ENCODE measurements at places on chromosomes 3 and 15.

DNA sequence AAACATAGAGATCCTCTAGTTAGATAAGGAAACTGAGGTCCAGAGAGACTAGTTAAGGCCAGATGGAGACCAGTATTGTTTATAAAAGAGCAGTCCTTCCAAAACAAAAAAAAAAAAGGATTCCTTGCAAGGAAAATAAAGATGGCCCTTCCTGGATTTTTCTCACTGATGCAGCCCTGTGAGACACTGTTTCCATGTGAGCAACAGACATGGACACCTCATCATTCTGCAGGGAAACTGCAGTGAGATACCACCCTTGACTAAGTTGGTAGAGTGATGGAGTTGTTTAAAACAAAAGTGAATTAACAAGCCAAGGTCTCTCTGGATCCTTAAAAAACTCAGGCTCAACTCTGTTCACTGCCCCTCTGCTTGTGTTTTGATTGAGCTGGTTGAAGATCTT lies 65.6 kb upstream of the MYZAP start:
- DNase-seq = no peak

GRCh38 chr3:12286927-12287726 lies 1.7 kb upstream of the PPARG start:
- DNase-seq = peak; percentile 43

DNA sequence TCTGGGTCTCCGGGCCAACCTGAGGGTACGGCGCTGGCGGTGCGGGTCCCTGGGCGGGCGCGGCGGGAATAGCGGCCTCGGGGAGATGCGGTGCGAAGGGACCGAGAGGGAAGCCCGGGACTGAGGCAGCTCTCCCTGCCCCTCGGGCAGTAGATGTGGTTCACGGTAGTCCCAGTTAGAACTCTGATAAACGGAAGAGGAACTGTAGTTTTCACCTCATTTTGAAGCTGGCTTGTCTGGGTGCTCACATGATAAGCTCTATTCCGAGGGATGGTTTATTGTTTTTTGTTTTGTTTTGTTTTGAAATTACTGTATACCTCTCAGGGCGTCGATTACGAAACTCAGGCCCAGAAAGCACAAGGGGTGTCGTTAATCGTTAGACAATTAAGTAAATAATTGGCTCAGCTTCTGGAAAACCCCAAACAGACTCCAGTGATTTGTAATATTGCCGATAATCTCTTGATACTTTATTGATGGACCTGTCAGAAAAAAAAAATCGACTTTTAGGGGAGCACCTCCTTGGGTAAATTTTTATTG lies 413 bp downstream of the NUSAP1 start:
- peak; percentile 52 for DNase-seq

DNA sequence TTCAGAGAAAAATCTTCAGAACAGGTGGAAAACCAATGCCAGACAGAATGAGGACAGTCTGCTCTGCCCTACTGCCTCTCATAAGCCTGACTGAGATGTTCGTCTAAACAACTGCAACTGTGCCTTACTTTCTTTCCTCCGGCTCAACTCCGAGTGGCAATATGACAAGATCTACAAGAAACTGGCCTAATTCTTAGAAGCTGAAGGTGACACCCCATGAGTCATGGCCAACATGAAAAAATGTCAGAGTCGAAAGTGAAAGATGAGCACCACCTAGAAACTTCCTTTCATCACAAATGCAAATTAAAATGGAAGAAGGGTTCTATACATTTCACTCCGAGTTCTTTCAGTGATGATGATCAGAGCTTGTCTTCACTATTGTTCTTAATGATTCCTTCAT lies 12.9 kb downstream of the PCYT1A start:
- no peak for DNase-seq

GRCh38 chr15:35550957-35551356 lies 5.0 kb upstream of the DPH6 start:
- DNase-seq = no peak

- DNase-seq = no peak
Observed at GRCh38 chr3:120425572-120426250, 25.1 kb downstream of the FSTL1 start.

GRCh38 chr3:60392501-60392900 lies 858.8 kb downstream of the FHIT start:
- no peak for DNase-seq

- no peak for DNase-seq
Observed at GRCh38 chr3:162072656-162073164, 576.1 kb downstream of the OTOL1 start.

GRCh38 chr3:110101361-110101760 lies 764.0 kb upstream of the DPPA4 start:
- DNase-seq = no peak

GRCh38 chr3:83230841-83231240 lies 1469.4 kb upstream of the GBE1 start:
- DNase-seq = no peak

DNA sequence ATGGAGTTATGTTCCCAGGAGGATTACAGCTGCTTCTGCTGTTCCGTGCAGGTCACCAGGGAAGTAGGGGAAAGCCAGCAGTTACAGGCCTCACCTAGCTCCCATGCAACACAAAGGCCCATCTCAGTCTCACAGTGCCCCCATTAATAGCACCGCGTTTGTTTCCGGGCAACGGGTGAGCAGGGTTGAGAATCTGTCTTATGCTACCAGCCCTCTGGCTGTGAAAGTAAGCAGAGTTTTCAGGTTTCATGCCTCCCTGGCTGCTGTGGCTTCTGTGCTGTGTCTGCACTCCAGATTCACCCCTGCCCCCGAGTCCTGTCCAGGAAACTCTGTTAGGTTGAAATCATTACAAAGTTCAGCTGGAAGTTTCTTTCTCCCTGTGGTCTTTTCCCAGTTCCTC lies 254.4 kb upstream of the GPR149 start:
- DNase-seq = no peak

GRCh38 chr15:74365598-74366445 lies 1.6 kb downstream of the CYP11A1 start:
- no peak for DNase-seq

GRCh38 chr15:68298336-68298735 lies 20.8 kb downstream of the FEM1B start:
- no peak for DNase-seq

DNA sequence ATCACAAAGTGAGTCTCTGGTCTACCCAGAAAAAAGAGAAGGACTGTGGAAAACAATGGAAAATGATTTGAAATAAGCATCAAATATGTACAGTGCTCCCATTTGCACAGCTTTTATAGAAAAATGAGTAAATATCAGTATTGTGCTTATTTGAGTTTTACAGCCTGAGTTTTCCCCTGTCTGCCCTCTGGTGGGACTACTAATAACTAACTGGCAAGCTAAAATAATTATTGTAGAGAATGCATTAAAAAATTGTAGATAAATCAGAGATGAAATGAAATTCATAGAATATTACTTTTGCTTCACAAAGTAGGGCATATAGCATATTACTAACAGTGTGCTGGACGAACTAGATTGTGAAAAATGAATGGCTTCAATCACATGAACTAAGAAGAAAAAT lies 287.1 kb downstream of the NAALADL2 start:
- DNase-seq = no peak

DNA sequence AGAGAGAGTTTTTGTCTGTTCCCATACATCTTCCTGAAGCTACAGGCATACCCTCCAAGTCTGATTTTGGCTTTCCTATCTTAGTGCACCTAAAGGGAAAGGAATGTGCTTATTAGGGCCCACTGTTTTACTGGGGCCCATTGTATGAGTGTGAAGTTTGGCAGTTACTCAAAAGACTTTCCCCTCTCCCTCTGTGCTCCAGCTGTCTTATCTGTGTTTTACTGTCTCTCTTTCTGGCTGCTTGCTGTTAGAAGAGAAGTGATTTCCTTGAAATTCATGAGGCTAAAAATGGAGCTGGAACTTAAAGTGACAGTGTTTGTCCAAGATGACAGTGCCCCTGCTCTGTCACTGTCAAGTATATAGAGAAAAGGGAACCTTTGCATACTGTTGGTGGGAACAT lies 436.2 kb downstream of the OCA2 start:
- DNase-seq = no peak

DNA sequence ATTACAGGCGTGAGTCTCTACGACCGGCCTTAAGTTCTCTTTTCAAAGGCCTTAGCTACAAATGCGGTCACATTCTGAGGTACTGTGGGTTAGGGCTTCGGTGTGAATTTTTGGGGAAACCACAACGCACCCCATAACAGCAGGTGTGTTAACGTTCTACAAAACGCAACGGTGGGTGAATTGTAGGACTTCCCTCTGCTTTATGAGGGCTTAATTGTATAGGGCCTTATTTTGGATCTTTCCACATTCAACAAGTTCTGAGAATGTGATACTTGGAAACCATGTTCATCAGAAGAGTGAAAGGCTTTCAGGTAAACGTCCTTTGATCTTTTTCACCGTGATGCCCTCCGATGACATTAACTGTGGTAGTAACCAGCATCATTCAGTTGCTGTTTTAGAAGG lies 998.6 kb upstream of the CFAP20DC start:
- no peak for DNase-seq

DNA sequence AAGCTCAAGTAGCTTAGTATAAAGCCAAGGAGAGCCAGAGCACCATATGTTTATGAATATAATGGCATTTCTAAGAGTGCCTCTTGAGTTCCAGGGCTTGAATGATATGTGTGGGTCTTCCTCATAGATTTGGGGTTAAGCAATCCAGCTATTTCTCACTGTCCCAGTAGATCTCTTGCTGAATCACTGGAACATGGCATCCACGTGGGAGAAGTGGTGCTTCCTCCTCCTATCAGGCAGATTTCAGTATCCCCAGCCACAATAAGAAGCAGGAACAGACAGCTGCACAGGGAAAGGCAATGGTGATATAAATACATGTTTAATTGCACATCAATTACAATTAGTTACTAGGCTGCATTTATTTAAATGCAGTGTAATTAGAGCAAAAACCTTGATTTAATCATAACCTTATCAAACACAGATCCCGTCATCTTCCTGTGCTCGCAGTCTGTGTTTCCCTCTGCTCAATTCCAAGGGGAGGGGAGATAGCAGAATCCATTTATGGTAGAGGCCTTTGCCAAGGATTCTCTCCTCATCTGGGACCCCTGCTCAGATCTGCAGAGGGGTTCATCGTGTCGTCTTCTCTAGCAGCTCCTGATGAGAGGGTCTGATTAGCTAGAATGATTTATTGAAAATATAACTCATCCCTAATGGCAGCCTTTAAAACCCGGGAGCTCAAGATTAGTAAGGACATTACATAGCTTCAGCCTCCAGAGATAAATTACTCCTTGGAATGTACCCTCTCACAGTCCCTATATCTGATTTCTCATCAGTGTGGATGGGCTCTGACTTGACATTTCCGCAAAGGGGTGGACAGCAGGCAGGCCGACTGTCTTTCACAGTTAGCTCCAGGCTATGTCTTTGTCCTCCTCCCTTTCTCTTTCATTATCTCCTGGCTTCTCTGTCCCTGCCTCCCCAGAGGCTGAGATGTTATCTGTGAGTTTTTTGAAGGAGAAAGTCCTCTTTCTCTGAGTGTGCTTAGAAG lies 775.9 kb downstream of the AGBL1 start:
- no peak for DNase-seq

DNA sequence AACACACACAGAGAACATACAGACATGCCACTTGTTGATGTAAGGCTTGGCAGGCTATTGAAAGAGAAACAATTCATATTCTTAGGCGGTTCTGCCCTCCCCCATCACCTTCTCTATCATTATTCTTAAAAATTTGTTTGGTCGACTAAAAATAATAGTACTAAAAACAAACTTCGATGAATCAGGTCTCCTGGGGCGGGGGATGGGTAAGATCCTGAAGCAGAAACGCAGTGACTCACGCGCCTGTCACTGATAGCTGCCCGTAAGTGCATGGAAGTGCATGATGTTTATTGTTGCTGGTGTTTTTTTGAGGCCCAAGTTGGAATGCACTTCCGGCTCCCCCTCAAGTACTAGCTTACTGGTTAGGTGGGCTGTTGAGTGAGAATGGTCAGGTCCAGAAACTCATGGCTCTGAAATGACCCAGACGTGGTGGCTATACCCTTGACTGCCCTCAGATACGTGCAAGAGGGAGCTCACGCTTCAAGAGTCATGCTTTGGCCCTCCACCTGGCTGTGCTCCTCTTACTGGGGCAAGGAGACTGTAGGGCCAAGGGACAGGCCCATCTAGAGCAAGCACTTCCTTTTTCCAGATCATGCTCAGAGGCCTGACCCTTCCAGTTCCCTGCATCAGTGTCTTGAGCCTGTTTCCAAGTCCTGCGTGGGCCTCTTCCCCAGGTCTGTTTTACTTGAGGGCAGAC lies 10.9 kb downstream of the SMAD3 start:
- no peak for DNase-seq

- DNase-seq = peak; percentile 99
Observed at GRCh38 chr3:120742198-120742848, at the start of the genes GTF2E1 and RABL3. Gene GTF2E1, plus strand, starts transcription at chr3:120742744. Its CDS starts 7,809 bp downstream, at chr3:120750553. Gene RABL3, minus strand, starts transcription at chr3:120742516. Its CDS starts 9 bp downstream, at chr3:120742507.

DNA sequence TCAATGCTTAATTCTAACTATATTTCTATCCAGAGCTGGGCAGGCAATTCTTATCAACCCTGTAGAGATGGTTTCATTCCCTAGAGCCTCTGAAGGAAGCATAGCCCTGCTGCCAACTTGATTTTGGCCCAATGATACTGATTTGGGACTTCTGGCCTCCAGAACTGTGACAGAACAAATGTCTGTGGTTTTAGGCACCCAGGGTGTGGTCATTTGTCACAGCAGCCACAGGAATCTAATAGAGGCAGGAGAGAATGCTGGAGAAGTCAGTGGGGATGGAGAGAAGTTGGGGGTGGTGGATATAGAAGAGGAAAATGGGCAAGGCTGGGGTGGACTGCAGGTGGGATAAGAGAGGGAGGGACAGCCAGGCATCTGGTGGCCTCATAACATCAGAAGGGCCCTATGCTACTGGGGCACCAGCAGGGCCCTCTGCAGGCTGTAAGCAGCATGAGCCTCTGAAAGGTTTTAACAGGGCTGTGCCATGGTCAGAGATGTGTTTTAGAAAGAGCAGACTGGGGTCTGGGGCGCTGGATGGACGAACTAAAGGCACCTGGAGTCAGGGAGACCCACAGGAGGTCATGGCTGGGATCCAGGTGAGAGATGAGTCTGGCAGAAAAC lies 19.8 kb downstream of the MRPS11 start:
- peak; percentile 38 for DNase-seq

DNA sequence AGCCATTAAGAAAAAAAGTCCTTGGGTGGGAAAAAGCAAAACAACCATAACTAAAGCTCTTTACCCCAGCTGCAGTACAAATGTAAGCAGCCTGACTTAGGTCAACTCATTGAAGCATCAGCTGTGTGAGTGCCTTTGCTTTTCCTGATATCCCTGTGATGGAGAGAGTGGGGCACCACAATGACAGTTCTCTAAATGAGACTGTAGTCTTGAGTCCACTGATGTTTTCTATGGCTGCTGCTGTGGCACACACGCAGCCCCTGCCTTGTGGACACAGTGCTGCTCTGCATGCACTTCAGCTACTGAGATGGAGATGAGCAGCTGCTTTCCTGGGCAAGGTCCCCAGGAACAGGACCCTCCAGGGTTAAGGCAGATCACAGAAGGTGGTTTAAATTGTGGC lies 173.2 kb downstream of the KCNAB1 start:
- DNase-seq = no peak

DNA sequence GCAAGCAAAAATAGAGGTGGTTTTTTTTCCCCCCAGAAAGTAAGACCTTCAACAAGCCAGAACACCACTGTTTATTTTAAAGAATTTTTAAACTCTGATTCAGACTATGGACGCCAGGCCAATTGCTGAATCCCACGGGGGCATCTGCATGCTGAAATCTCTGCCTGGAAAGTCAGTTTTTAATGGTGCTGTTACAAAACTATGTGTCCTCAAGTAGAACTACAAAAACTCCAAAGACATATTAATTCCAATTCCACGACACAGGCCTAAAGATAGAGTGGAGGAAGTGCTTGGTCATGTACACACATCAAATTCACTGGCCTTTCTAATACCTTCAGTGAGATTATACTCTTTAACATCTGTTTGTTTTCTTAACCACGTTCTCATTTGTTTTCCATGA lies 490.5 kb upstream of the NR2F2 start:
- DNase-seq = no peak
